ENCODE measurements at places on chromosomes 11 and 22. TPM values are rescaled to one million over a fixed set of nuclear protein-coding genes. Genes with fewer than 3 reads are reported as not detected.

PRODH gene
- total RNA-seq, result 6.7 TPM

FLRT1 gene
- 0.66 TPM for total RNA-seq

CHKA gene
- total RNA-seq, result 26.3 TPM

GSTT2B gene
- total RNA-seq, result 10.8 TPM

ABTB2 gene
- 22.1 TPM for total RNA-seq

- peaks cover 8% of the 10 kb centered on the region for H3K4me1 ChIP-seq
- H3K27me3 ChIP-seq, result no peaks in the 10 kb centered on the region
- no peak overlapping the region for H3K4me3 ChIP-seq
- DNase-seq, result no peak
Observed at GRCh38 chr11:116931206-116931953, 94.0 kb upstream of the APOA1 start.

DNA sequence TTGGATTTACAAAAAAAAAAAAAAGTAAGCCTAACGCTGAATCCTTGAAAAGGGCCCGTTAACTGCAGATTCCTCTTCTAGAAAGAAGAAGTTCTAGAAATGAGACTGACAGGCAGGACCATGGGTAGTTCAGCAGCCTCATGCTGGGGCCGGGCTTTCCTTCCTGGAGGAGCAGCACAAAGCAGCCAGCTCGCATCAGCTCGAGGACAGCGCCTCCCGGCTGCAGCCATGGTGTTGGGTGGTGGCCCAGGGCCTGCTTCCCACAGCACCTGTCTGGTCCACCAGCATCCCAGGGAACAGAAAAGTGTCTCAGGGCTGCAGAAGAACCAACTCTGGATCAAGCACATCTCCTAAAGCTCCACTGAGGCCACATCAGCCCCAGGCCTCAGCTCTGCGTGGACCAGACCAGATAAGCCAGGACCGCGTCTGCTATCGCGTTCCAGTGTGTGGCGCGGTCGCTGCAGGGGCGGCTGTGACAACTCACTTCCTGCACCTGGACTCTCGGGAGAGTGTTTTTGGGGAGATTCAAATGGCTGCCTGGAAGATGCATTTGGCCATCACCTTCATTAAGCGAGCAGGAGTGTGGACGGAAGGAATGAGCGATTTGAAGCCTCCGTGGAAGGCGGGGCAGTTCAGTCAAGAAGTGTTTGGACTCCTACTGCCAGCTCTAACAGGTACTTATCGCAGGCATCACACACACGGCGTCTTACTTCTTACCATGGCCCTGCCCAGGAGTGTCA is 53.5 kb downstream of the MYH9 start:
- DNase-seq, result no peak
- H3K27me3 ChIP-seq, result no peaks in the 10 kb centered on the region

- no peak overlapping the region for H3K4me3 ChIP-seq
- no peak for DNase-seq
Observed at GRCh38 chr11:30535818-30536217, 50.3 kb downstream of the MPPED2 start.

DNA sequence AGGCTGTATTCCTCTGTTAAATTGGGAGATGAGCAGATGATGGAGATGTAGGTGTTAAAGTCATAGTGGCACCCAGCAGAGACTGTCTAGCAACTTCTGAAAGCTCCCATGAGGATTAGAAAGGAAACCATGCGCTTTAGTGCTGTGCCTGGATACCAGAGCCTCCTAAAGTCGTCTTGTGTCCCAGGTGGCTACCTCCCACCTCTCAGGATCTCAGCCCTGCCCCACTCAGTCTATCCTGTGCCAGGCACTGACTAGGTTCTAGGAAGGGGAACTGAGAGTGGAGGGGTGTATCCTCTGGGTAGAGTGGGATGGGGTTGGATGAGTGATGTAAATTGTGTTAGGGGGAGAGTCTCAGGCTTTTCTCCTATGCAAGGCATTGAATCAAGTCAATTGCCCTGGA is 60.2 kb downstream of the KIAA1671 start:
- peak overlapping the region; percentile 13 for H3K27ac ChIP-seq
- H3K4me3 ChIP-seq, result no peak overlapping the region
- H3K4me1 ChIP-seq, result peaks cover 8% of the 10 kb centered on the region
- no peaks in the 10 kb centered on the region for H3K36me3 ChIP-seq
- H3K27me3 ChIP-seq, result no peaks in the 10 kb centered on the region
- DNase-seq, result no peak

GRCh38 chr11:66413167-66413566 is 7.7 kb upstream of the NPAS4 start:
- peaks cover 2% of the 10 kb centered on the region for H3K4me1 ChIP-seq
- no peak overlapping the region for H3K4me3 ChIP-seq
- H3K27me3 ChIP-seq, result no peaks in the 10 kb centered on the region
- no peaks in the 10 kb centered on the region for H3K36me3 ChIP-seq

- no peak overlapping the region for H3K4me3 ChIP-seq
- H3K36me3 ChIP-seq, result no peaks in the 10 kb centered on the region
- no peaks in the 10 kb centered on the region for H3K4me1 ChIP-seq
- DNase-seq, result no peak
- H3K27me3 ChIP-seq, result no peaks in the 10 kb centered on the region
Observed at GRCh38 chr11:555227-555779, 5.2 kb downstream of the LMNTD2 start.

DNA sequence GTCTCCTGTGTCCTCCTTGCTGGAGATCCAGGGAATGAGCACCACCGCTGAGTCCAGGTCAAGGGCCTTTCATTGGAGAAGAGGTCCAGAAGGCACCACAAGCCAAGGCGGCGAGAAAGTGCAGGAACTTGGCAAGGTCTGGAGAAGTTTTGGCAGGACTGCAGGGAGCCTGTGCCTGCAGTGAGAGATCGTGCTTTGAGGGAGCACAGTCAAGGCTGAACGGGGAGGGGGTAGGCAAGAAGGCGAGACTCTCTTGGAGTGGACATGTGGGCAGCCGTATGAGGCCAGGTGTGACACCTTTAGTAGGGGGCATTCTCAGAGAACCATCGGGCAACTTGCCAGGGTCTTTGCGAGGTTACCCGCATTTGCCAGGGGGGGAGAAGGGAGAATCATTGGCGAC is 30.5 kb downstream of the LRRC10B start:
- H3K27me3 ChIP-seq, result no peaks in the 10 kb centered on the region
- H3K4me1 ChIP-seq, result no peaks in the 10 kb centered on the region
- H3K4me3 ChIP-seq, result no peak overlapping the region
- H3K27ac ChIP-seq, result no peak overlapping the region
- DNase-seq, result no peak

DNA sequence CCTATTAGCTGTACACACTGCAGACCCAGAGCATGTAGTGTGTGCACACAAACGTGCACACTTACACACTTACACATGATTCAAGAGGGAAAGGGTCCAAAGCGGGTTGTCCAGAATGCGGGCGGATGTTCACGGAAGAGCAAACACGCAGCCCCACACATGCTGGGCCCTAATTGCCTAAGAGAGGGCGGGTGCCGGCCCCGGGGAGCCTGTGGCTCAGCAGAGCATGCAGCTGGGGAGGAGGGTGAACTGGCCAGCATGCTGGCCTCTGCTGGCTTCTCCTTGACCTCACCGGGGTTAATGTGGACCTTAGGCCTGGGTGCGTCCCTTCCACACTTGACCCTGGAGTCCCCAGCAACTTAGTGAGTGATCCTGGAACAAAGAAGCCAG is 816.3 kb downstream of the BRD1 start:
- H3K36me3 ChIP-seq, result no peaks in the 10 kb centered on the region
- no peak overlapping the region for H3K4me3 ChIP-seq
- no peaks in the 10 kb centered on the region for H3K27me3 ChIP-seq
- no peak for DNase-seq
- no peak overlapping the region for H3K27ac ChIP-seq

DNA sequence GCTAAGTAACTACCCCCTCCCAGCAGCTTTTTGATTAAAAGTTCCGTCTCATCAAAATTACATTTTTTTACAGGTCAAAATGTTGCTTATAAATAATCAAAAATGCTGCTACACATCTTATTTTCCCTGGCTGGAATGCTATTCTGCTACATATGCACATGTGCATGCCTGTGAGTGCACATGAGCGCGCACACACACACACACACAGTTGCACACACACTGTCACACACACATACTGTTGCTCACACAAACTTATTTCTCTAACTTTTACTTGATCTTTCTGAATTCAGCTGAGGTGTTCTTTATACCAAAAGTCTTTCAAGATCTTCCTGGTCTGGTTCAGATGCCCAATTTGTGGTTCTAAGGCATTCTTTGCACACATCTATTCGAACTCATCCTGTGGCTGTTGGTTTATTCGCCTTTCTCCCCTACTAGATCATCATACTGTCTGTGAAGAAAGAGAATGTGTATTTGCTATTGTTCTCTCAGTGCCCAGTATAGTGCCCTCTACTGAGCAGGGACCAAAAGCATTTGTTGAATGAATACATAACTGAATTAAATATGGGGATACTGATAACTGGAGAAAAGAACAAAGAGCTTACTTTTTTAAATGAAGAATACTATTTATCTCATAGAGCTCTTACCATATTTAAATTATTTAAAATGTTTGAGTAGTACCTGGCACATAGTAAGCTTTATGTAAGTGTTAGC is 68.1 kb upstream of the CCDC179 start:
- H3K27ac ChIP-seq, result no peak overlapping the region
- no peak for DNase-seq
- no peaks in the 10 kb centered on the region for H3K4me1 ChIP-seq

- no peaks in the 10 kb centered on the region for H3K36me3 ChIP-seq
- H3K4me1 ChIP-seq, result peaks cover 2% of the 10 kb centered on the region
- H3K27ac ChIP-seq, result no peak overlapping the region
- H3K4me3 ChIP-seq, result no peak overlapping the region
- no peak for DNase-seq
- no peaks in the 10 kb centered on the region for H3K27me3 ChIP-seq
Observed at GRCh38 chr22:41779929-41780505, 20.5 kb upstream of the CCDC134 start.

DNA sequence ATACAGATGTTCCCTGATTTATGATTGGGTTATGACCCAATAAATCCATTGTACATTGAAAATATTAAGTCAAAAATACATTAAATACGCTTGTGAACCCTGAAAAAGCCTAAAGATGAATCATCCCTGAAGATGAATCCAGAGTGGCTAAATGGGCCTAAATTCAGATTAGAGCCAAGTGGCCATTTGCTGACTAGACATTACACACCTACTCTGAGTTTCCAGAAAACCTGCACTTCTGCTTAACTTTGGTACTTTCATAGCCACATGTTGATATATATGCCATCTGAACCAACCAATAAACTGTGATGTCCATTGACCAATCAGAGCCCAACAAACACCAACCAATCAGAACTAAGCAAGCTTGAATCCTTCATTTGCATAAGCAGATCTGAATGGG is 106.9 kb downstream of the WT1 start:
- DNase-seq, result no peak
- H3K36me3 ChIP-seq, result no peaks in the 10 kb centered on the region
- H3K27ac ChIP-seq, result no peak overlapping the region
- no peaks in the 10 kb centered on the region for H3K27me3 ChIP-seq
- no peak overlapping the region for H3K4me3 ChIP-seq

DNA sequence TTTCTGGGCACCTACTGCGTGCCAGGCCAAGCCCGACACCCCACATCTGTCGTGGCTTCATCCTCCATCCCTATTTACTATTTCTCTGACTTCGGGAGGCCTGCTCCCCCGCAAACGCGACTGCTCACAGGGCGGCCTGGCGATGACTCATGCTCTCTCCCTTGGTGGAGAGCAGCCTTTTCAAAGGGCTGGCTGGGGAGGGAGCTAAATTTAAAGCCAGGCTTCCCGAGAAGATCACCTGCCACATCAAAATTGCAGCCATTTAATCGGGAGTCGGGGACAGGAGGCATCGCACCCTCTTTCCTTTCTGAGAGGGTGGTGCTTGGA is 24.9 kb upstream of the SHISAL1 start:
- no peaks in the 10 kb centered on the region for H3K4me1 ChIP-seq
- no peaks in the 10 kb centered on the region for H3K36me3 ChIP-seq
- no peaks in the 10 kb centered on the region for H3K27me3 ChIP-seq
- no peak overlapping the region for H3K4me3 ChIP-seq
- no peak for DNase-seq
- H3K27ac ChIP-seq, result no peak overlapping the region

GRCh38 chr11:67289651-67290479 is 762 bp downstream of the ANKRD13D start:
- no peaks in the 10 kb centered on the region for H3K36me3 ChIP-seq
- DNase-seq, result peak; percentile 85
- H3K27ac ChIP-seq, result no peak overlapping the region
- H3K27me3 ChIP-seq, result no peaks in the 10 kb centered on the region
- no peaks in the 10 kb centered on the region for H3K4me1 ChIP-seq
- H3K4me3 ChIP-seq, result peak overlapping the region; percentile 65

DNA sequence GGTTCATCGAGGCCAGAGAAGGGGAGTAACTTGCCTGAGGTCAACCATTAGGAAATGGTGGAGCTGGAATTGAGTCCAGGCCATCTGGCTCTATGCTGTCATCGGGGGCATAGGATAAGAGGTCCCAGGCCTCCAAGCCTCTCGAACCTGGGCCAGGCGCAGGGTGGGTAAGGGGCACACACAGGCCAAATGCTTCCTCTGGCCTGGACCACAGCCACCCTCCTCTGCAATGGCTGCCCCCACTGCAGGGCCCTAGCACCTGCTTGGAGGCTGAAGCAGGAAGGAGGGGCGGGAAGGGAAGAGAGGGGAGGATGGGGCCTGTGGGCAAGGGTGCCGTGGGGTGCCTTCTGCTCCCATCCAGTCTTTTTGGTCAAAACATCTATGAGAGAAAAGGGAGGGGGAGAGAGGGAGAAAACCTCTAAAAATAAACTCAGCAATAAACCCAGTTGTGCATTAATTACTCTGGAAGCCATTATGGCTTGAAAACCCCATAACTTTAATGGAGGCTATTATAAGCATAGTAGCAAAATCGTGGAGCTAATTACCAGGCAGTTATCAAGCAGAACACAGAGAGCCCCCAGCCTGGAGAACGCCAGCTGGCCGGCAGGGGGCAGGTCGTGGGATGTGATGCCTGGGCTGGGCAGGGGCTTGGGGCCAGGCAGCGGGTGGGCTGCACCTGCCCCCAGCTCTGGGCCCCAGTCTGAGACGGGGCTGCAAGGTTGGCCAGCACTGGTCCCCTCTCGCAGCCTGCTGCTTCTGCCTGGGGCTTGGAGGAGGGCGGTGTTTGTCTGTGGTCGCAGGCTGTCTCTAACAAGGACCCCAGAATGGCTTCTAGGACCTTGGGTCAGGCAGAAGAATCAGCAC is 21.1 kb downstream of the B3GAT1 start:
- no peak overlapping the region for H3K4me3 ChIP-seq
- no peak overlapping the region for H3K27ac ChIP-seq
- no peaks in the 10 kb centered on the region for H3K4me1 ChIP-seq

DNA sequence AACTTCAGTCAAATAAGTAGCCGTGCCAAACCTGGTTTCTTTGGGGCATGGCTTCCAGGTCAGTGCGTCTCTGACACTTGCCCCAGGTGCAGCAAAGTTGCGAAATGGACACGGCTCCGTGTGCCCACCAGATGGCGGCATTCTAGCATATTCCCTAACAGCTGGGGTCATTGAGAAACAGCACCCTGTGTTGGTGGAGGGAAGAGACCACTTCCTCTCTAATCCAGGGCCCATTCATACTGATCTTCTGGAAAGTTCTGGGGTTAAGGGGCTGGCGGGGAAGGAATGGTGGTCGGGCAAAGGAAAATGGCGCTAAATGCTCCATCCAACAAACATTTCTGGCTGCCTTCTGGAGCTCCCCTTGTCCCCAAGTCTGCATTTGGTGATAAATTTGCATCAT is 141.2 kb upstream of the TIMP3 start:
- peak; percentile 72 for DNase-seq
- no peak overlapping the region for H3K4me3 ChIP-seq
- no peaks in the 10 kb centered on the region for H3K27me3 ChIP-seq
- no peaks in the 10 kb centered on the region for H3K36me3 ChIP-seq

GRCh38 chr11:65489706-65490320 is 9.0 kb upstream of the MALAT1 start:
- H3K4me3 ChIP-seq, result no peak overlapping the region
- H3K27me3 ChIP-seq, result no peaks in the 10 kb centered on the region
- H3K4me1 ChIP-seq, result peaks cover 70% of the 10 kb centered on the region
- H3K27ac ChIP-seq, result peak overlapping the region; percentile 99
- DNase-seq, result peak; percentile 76
